ENCODE measurements at places on chromosomes 1 and 21. TPM values are rescaled to one million over a fixed set of nuclear protein-coding genes. Genes with fewer than 3 reads are reported as not detected.
A peak's percentile ranks its signal among the peaks of the same experiment; 100 is the strongest.

Gene FCRL2
- not detected for total RNA-seq

DNA sequence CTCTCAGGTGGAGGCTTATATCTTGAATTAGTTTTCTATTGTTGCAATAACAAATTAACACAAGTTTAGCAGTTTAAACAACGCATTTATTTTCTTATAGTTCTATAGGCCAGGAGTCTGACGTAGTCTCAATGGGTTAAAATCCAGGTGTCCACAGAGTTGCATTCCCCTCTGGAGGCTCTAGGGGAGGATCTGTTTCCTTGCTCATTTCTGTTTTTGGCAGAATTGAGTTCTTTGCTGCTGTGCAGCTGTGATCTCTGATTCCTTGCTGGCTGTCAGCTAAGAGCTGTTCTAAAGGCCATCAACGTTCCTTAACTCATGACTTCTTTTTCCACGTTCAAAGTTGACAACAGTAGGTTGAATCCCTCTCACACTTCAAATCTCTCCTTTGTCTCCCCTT lies 31.8 kb downstream of the S100A10 start:
- DNase-seq = no peak

DNA sequence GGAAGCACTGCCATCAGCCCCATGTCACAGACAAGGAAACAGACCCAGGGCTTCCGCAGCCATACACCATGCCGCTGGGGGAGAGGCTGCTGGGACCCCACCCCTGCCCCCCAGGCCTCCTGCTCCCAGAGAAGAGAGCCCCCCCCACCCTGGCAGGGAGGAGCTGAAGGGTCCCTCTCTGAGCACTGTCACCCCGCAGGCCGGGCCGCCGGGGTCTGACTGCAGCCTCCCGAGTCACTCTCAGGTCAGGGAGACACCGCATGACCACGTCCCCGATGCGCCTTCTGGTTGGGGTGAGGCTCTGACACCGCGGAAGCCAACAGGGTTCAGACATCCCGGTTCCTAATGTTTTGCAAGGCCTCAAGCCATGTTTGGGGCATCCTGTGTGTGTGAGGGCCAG lies 102.3 kb downstream of the SIK1 start:
- no peak for DNase-seq

Gene OVAAL
- total RNA-seq = not detected

GRCh38 chr1:182054698-182055326 lies 6.7 kb downstream of the ZNF648 start:
- peak; percentile 46 for DNase-seq

GRCh38 chr1:219582865-219583264 lies 30.0 kb downstream of the ZC3H11B start:
- DNase-seq = no peak

GRCh38 chr1:30837653-30838052 lies 70.9 kb downstream of the SDC3 start:
- no peak for DNase-seq

DNA sequence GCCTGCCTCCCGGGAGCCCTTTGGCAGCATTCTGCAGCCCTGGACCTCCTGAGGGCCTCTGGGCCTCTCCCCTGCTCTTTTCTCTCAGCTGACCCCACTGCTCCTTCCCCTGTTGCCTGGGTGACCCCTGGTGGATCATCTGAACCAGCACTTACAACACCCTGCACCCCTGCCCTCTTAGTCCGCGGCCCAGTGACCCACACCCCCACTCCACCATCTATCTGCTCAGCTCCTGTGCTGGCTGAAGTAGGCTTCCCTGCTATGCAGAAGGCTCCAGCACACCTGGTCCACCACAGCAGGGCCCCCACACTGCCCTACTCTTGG lies 74.0 kb downstream of the DMRTA2 start:
- no peak for DNase-seq

All from GM23248 (cell line).